ENCODE measurements at places on chromosomes 7 and 10.

DNA sequence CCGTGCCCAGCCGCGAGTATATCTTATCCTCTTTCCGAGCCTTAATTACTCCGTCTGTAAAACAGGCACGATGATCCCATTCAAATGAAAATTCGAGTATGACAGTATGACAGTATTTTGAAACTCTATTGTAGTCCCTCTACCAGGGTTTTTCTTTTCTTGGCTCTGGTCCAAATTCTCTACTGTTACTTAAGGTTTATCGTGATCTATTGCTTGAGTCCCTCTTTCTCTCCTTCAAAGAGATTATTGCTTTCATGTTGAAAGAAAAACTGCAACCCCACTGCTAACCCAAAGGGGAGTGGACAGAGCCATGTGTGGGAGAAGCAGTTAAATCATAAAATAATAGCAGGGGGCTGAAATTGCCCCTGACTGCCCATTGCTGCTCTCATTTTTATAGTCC lies 1156.6 kb upstream of the AUTS2 start:
- no peak for DNase-seq

- no peak for DNase-seq
Measured at GRCh38 chr10:3502673-3503072, 282.3 kb downstream of the KLF6 start.

DNA sequence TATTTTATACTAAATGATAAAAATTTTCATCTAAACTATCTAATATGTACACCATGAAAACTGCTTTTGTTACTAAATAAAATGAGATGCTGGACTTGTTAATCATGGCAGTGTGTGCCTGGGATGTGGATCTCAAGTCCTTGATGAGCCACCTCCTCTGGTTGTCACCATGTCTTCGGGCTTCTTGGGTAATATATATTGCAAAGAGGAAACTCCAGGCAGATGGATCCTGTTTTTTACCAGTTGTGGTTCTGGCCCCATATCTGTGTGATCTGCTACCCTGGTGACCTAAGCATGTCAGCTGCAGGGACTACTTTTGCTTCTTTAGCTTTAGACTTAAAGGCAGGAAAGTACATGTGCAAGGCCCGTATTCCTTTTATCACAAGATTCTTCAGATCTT lies 46.2 kb downstream of the TMEM60 start:
- no peak for DNase-seq

DNA sequence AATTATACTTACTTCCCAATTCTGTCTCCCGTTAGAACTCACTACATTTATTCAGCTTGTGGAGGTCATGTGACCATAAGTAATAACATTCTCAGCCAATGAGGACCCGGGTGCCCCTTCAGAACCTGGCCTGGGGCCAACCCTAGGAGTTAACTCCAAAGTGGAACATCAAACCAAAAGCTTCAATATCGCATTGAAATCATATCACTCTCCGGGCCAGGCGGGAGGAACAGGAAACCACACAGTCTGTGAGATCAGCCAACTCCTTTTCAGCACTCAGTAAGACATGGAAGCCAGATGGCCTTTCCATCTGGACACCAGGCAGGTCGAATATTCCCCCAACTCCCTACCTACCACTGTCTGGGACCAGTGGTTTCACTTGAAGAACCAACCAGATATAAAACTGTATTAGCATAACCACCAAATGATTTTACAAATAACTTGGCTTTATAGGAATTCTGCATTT lies 5.5 kb downstream of the CREB3L2 start:
- DNase-seq: no peak

GRCh38 chr10:131354380-131354779 lies 42.9 kb upstream of the TCERG1L start:
- no peak for DNase-seq

DNA sequence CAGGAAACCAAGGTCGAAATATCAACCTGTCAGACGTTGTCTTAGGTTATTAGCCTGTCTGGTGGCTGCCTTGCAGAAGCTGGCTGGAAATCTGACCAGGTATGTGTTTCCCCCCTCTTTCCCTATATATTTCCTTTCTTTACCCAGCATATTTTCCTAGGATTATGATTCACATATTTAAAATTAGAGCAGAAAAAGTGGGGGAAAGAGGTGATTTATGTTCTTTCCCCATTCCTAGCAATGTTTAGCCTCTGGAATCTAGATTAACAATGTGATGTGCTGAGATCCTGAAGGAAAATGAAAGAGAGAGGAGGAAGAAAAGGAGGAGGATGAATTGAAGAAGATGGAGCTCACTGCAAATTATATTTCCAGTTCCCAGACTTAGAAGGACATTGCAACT lies 421.4 kb upstream of the AUTS2 start:
- no peak for DNase-seq

DNA sequence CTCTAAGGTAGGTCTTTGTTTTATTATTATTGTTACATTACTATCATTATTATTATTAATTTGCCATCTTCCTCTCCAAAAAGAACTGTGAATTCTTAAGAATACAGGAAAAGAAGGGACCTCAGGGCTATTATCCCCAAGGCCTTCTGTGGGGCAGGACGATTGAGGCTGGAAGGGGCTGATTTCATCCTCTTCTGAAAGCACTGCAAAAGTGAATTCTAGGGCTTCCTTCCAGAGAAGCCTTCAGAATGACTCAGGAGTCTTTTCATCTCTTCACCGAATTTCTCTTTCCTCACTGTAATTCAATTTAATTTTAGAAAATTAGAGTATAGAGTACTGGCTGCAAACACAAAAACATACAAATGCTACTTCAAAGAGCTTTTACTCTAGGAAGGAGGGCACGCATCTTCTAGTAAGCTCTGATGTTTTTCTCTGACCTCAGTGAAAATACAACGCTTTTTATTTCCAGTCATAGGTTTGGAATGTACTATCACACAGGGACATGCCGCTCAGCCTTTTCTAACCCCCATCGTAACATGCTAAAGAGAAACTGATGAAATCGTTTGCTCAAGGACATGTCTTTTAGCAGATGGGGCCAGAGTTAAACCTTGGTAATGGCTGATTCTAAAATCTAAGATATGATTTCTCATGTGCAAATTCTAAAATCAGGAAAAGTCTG lies 280.2 kb upstream of the PITRM1 start:
- DNase-seq: no peak

- no peak for DNase-seq
Measured at GRCh38 chr10:60818134-60818770, 40.0 kb downstream of the CDK1 start.

- DNase-seq: no peak
Measured at GRCh38 chr7:27546610-27547009, 116.1 kb downstream of the HIBADH start.

GRCh38 chr10:10791869-10792268 lies 225.8 kb upstream of the CELF2 start:
- DNase-seq: no peak

- DNase-seq: no peak
Measured at GRCh38 chr7:77579797-77580196, 42.7 kb downstream of the PTPN12 start.

- DNase-seq: no peak
Measured at GRCh38 chr7:129108581-129108980, 35.9 kb upstream of the TSPAN33 start.

- no peak for DNase-seq
Measured at GRCh38 chr7:24707988-24708615, 49.2 kb downstream of the GSDME start.

DNA sequence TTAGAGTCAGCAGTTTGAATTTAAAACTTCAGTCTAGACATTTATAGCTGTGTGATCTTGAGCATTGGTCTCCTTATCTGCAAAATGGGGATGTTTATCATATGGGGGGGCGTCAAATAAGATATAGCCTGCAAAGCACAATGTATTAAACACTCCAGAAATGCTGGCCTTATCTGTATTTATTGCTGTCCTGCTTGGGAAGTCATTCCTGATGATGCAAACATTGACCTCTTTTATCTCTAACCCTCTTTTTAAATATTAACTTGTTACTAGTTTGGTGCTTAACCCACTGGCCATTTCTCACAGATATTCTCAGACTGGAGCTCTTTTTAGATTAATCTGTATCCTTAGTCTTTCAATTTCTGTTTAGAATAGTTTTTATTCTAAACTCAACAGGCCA lies 13.2 kb downstream of the MRPS33 start:
- no peak for DNase-seq

GRCh38 chr10:126842836-126843235 lies 62.4 kb upstream of the DOCK1 start:
- DNase-seq: no peak

DNA sequence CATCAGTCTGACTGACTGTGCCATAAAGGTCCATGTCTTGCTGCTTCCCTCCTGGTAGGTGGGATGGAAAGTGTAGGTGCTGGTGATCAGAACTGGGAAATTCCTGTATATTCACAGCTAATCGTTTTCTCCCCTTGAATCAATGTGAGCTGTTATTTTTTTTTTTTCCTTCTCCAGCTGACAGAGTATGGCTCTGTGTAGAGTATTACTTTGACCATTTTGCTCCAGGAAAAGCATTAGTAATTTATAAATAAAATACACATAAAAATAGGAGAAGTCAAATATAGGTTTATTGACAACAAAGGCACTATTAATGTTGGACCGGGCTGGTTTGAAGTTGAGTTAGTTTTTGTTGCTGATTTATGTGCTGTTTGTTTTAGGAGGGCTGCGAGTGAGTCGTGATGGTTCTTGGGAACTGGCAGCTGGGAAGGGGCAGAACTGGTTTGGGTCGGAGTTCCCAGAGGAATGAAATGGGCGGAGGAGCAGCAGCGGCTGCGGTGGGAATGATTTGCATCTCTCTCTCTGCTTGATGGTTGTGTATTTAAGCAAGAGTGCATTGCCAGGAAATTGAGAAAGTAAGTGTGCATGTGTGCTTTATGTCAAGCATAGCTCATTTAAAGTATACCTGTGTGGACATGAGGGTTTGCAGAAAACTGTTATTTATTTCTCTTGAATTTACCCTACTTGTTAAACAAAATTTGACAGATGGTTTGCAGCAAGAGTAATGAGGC lies 80.9 kb downstream of the LRMDA start:
- no peak for DNase-seq

- peak; percentile 5 for DNase-seq
Measured at GRCh38 chr7:70595755-70596597, 536.0 kb upstream of the GALNT17 start.

- DNase-seq: no peak
Measured at GRCh38 chr7:104548861-104549260, 220.5 kb downstream of the LHFPL3 start.

GRCh38 chr7:106841896-106842390 lies 23.1 kb upstream of the PIK3CG start:
- DNase-seq: no peak

GRCh38 chr7:87354749-87355148 lies 9.3 kb downstream of the CROT start:
- DNase-seq: peak; percentile 15

DNA sequence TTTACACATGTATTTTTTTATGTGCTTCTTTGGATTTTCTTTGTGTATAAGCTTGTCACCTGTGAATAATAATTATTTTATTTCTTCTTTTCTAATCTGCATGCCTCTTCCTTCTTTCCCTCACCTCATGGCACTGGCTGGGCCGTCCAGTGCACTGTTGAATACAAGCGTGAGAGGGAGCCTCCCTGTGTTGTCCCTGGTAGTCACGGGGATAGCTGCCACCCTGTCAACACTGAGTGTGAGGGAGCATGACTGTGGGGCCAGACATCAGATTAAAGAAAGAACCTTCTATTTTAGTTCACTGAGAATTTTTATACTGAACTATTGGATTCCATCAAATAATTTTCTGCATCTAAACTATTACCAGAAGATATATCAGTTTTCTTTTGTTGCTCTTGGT lies 187.9 kb downstream of the CDC14C start:
- DNase-seq: no peak

- no peak for DNase-seq
Measured at GRCh38 chr7:43876976-43877745, 7.8 kb upstream of the MRPS24 start.

- peak; percentile 65 for DNase-seq
Measured at GRCh38 chr7:2864999-2865670, 21.0 kb upstream of the GNA12 start.

DNA sequence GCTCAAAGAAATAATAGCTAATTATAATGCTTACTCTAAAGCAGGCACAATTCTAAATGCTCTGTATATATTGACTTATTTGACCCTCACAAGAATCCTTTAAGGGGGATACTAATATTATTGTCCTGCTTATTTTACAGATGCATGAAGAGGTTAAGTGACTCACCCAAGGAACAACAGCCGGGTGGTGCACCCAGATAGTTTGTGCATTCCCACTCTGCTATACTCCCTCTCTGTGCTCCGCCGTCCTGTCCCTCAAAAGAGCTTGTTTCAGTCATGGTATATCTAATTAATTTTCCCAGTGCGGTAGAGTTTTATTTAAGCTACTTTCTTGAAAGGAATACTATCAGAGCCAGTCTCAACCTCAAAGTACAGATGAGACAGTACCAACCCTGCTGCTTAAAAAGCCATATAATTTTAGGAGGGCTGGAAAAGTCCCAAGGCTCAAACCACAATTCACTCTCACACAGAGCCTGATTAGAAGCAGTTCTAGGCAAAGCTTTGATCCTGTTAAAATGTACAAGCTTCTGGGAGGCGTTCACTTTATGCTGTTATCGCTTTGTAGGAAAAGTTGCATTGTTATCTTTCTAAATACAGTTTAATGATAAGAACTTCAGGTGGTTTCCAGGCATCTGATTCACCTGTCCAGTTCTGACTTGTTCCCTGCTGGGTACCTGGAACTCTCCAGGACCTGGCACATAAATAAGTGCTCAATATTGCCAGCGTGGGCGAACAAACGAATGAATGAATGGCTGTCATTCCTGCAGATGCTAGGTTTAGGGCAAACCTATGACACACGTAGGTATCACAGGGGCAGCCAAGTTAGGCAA lies 261.5 kb upstream of the KLF14 start:
- DNase-seq: no peak

- no peak for DNase-seq
Measured at GRCh38 chr7:137003086-137003485, 134.6 kb downstream of the CHRM2 start.

All from stimulated activated CD4-positive, alpha-beta T cell treated with anti-CD3 and anti-CD28 coated beads, Interleukin-12 subunit alpha, Interleukin-12 subunit beta, amount 100 ng/mL, for 48 hours (primary cell).